ENCODE measurements at places on chromosomes 3 and 15.

- DNase-seq: no peak
Measured at GRCh38 chr15:65362491-65362890, 15.3 kb downstream of the IGDCC3 start.

GRCh38 chr3:7264196-7264526, 403.2 kb downstream of the GRM7 start:
- no peak for DNase-seq

GRCh38 chr3:71429597-71429988, 153.9 kb downstream of the FOXP1 start:
- no peak for DNase-seq

GRCh38 chr15:51302480-51302879, 35.9 kb downstream of the CYP19A1 start:
- DNase-seq: no peak

GRCh38 chr3:41434781-41435180, 235.5 kb downstream of the CTNNB1 start:
- no peak for DNase-seq

DNA sequence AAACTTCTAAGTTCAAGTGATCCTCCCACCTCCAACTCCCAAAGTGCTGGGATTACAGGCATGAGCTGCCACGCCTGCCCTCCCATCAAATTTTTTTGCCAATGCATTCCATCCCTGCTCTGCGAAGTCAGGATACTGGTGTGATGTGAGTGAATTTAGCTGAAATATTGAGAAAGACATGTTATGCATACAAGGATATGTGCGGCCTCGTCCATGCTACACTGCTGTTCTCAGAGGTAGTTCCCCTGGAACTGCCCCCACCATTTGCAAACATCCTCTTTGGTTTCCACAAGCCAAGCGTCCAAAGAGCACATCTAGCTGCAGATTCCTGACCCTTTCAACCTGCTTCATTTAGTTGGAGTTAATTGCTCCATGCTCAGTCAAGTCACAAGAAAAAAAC, 36.5 kb upstream of the BCL2A1 start:
- DNase-seq: no peak

DNA sequence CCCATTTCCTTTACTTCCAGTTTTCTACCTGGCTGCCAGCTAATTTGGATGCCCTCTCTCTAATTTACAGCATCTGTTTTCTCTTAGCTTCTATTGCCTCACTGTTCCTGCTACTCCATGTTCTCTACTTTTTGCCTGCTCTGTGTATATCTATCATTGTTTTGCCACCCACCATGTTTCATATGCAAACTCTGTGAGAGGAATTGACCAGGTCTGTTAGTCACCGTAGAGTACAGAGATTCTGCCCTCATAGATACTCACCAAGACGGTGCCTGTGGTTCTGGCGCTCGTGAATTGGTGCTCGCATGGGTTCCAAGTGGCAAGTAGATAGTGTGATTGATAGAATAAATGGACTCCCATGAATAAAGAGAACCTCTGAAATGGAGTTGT, 288.8 kb downstream of the CNTN6 start:
- DNase-seq: no peak

GRCh38 chr3:170079536-170080165, 41.9 kb downstream of the GPR160 start:
- no peak for DNase-seq

Measured in pancreas (tissue), 10 donors.